ENCODE measurements at places on chromosomes 13 and 19.

DNA sequence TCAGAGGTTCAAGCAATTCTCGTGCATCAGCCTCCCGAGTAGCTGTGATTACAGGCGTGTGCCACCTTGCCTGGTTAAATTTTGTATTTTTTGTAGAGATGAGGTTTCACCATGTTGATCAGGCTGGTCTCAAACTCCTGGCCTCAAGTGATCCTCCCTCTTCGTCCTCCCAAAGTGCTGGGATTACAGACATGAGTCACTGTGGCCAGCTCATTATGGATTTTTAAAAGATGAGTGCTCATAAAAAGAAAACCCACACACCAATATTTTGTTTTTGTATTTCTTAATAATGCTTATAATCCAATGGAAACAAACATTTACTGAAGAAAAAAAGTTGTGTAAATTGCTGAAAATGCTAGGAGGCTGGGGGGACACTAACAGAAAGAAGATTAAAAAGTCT is 5.0 kb upstream of the MICU2 start:
- DNase-seq: no peak

GRCh38 chr13:65597839-65598818 is 1632.0 kb downstream of the PCDH9 start:
- DNase-seq: no peak

- DNase-seq: no peak
Observed at GRCh38 chr13:33722216-33722915, 95.6 kb upstream of the RFC3 start.

DNA sequence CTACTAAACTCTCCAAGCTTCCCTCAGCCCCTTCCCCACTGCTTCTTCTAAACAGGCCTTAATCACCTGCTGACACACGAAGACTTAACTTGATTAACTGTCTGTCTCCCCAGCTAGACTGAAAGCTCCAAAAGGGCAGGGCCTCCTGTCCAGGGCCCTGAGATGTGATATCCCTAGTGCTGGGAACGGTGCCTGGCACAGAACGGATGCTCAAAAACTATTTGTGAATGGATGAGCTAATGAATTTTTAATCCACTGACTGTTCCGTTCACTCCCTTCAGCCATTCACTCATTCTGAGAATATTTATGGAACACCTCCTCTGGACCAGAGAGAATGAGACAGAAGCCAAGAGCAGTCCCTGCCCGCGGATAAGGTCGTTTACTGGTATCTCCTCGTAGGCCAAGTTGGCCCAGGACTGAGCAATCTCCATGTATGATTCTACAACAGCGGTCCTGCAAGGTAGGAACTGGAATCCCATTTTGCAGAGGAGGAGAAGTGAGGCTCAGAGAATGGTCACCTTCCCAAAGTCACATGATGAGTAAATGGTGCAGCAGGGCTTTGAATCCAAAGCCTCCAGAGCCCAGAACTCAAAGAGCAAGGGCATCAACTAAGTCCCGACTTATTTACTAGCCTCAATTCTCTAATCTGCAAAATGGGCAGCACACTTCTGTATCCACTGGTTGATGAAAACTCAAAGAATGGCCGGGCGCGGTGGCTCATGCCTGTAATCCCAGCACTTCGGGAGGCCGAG is 3.4 kb downstream of the DMWD start:
- no peak for DNase-seq

DNA sequence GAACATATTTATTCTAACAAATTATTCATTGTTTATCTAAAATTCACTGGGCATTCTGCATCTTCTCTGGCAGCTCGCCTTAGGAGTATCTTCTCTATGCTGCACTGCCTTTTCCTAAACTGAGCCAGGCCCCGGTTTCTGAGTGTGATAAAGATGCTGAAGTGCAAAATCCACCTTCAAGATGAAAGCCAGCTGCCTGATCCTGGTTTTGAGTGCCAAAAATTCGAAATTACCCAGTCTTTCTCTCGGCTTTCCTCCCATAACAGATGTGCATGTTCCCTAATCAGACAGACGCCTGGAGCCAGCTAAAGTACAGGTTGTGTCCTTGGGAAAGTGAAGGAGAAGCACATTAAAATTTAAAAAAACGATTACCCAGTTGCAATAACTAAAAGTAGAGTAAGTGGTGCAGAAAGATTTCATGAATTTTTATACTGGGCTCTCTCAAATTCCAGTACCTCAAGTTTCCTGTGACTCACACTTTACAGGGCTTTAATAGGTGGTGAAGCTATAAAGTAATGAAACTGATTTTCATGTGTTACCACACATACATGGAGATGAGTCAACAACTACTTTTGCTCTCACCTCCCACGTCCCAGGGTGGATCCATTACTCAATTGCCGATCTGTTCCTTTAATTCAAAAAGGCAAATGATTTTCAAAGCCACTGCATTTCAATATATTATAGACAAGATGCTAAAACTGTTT is 65.0 kb upstream of the GTF2F2 start:
- DNase-seq: peak; percentile 55

DNA sequence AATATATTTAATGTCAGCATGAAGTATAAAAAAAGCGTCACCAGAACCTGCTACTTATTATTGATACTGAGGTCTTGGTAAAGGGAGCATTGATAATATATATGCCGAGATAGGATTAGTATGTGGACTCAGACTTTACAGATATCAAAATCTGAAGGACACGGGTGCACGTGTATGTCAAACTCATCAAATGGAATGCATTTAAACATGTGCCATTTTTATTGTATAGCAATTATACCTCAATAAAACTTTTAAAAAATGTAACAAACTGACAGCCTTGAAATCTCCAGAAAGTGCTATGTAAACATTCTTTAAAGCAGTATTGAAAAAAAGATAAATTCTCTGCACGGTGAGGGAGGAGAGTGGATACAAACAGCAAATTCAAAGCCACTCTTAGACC is 157.9 kb downstream of the RNF17 start:
- DNase-seq: no peak

DNA sequence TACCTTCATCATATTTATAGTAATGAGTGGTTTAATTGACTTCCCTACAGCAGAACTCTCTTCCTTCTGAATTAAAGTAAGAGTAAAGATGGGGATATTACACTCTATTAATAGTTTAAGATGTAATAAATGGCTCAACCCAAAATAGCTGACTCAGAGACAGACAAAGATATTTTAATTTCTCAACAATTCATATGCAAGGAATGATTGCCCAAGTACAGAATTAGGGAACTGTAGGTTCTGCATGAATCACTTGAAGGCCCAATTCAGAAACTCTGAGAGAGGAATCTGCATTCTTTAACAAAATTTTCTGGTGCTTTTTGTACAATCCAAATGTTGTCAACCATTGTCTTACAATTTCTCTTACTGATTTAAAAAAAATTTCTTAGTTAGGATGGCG is 42.9 kb upstream of the PCDH9 start:
- DNase-seq: no peak

GRCh38 chr13:80345771-80346510 is 5.0 kb upstream of the SPRY2 start:
- DNase-seq: no peak

GRCh38 chr13:95588721-95589120 is 36.2 kb downstream of the CLDN10 start:
- no peak for DNase-seq

GRCh38 chr13:110910013-110910890 is 4.6 kb downstream of the ANKRD10 start:
- no peak for DNase-seq

DNA sequence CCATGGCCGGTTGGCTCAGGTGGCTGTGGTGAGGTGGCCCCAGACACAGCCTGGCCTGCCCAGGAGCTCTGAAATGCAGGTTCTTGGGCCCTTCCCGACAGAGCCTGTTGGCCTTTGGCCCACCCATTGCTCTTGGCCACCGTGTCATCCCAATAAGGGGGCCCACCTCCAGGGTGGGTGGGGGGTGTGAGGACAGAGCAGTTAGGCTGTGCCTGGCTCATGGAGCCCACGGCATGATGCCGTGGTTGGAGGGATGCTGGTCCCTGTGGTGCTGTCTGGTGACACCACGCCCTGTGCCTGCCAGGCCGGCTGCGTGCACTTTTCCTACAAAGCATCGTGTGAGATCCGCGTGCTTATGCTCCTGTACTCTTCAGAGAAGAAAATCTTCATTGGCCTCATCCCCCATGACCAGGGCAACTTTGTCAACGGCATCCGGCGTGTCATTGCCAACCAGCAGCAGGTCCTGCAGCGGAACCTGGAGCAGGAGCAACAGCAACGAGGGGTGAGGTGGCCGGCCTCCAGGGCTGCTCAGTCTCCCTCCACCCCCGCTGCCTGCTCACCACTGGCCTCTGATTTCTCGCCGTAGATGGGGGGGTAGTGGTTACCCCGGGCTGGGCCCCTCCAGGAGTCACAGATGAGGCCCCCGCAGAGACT is 7.6 kb downstream of the PNKP start:
- DNase-seq: no peak

- no peak for DNase-seq
Observed at GRCh38 chr19:7179917-7180306, 110.4 kb downstream of the ZNF557 start.

DNA sequence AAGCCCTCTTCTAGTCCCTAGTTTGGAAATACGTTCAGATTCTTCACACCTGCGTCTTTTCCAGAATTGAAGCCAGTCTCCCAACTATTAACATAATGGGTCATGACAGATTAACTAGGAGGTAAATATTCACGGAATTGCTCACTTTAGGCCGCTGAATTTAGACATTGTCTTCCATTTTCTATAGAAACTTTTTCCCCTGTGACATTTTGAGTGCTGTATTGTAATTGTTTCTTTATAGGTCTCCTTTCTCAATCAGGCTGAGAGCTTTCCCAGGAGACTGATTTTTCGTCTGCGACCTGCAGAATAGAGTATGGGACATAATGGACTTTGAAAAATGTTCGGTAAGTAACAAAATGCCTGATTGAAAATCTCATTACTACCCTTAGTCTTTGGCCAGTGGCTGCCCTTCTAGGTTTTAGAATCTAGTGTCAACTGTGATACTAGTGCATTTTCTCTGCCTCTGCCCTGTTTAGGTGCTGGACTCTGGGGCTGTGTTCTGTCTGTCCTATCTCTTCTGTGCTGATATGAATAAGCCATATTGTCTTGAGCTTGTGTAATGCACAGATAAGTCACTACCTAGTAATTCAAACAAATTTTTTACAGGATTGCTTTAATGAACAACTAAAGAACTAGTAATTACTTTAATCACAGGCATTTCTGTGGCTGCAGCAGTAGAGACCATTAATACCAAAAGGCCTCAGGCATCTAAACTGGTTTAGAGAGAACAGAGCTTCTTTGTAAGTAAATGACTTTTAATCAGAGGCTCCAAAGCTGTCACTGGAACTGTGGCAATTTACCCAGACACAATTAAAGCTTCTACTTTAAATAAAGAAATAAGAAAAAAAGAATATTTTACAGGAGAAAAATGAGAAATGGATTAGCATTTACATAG is 122.4 kb upstream of the FREM2 start:
- no peak for DNase-seq

DNA sequence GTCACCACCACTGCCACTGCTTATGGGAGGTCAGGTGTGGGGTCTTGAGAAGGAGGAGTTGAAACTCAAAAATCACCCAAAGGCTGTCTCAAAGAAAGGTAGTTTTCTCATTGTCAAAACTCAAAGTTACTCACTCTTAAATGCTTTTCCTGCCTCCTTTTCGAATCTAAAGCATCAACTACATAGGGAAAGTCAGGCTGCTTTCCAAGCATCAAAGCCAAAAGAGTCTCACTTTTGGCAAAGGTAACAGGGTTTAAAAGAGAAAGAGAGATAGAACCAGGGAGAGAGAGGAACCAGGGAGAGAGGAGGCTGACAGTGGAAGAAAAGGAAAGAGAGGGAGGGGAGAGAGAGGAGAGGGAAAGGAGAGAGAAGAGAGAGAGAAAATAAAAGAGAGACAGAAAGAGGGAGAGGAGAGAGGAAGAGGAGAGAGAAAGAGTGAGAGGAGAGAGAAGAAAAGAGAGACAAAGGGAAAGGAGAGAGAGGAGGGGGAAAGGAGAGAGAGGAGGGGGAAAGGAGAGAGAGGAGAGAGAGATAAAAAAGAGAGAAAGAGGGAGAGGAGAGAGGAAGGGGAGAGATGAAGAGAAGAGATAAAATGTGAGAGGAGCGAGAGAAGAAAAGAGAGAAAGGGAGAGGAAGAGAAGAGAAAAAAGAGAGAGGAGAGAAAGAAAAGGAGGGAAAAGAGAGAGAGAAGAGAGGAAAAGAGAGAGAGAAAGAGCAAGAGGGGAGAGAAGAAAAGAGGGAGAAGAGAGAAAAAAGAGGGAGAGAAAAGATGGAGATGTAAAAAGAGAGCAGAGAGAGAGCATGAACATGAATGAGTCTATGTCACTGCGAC is 262.0 kb upstream of the TSHZ3 start:
- DNase-seq: no peak

- peak; percentile 10 for DNase-seq
Observed at GRCh38 chr13:62357887-62358645, 942.4 kb upstream of the PCDH20 start.

DNA sequence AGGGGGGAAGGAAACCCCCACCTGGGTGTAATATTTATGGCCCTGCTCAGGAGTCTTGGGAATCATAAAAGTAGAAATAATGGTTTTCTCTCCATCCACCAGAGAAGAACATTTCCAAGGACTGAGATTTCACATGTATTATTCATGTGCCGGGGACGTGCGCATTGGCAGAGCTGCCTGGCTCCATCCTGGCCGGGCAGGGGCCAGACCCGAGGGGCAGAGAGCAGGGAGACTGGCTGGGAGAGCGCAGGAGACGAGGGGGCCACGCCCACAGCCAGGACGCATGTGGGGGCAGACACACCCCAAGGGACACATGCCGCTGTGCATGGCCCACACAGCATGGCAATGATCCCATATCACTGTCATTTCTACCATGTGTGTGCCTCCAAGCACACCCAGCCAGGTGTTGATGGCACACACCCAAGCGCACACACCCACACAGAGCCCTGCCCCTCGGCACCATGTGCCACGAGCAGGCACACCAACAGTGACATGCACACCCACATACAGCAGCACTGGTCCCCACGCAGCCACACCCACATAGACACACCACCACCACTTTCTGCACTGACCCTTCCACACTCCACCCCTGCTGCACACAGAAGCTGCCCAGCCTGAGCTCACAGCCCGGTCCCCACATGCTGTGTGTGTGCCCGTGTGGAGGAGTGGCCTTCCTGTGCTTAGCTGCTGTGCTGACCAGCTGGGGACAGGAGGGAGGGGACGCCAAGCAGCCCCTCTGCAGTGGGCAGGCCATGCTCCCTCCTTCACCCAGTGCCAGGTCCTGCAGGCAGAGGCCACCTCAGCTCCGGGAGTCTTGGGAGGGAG is 39.3 kb downstream of the CEBPG start:
- DNase-seq: no peak

- peak; percentile 32 for DNase-seq
Observed at GRCh38 chr13:58955546-58956385, 1208.0 kb downstream of the DIAPH3 start.

DNA sequence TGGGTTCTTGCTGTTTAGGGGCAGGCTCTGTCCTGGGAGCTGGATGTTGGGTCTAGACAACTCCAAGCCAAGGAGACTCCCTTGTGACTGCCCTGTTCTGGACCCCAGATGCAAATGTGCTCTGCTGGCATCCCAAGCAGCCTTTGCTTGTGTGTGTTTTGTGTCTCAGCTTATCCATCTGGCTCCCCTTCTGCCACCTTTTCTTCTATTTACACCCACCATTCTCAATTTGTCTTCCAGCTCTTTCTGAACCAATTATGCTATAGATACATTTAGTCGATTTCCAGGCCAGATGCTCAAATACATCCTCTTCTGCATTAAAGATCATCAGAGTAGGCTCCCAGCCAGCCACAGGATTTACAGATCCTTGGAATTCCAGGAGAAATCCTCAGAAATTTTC is 115.0 kb upstream of the SLC7A1 start:
- no peak for DNase-seq

- DNase-seq: no peak
Observed at GRCh38 chr19:47447470-47448359, 24.0 kb downstream of the SLC8A2 start.
